NCI-H460 (cell line): ENCODE measurements at places on chromosomes 11 and 22. TPM values are rescaled to one million over a fixed set of nuclear protein-coding genes. Genes with fewer than 3 reads are reported as not detected.

The OSBP2 gene
- 1.5 and 2.3 TPM in 2 replicates for total RNA-seq

The TRPM5 gene
- not detected in 2 replicates for total RNA-seq

The DENND6B gene
- 0.81 and 1.5 TPM in 2 replicates for total RNA-seq

The PACSIN3 gene
- 19.2 and 21.8 TPM in 2 replicates for total RNA-seq

The OR51I1 gene
- total RNA-seq = not detected in 2 replicates

The FBLN1 gene
- total RNA-seq = 2.5 and 3.9 TPM in 2 replicates

The TMEM225 gene
- total RNA-seq = not detected in 2 replicates

The DBX1 gene
- total RNA-seq = not detected in 2 replicates

DNA sequence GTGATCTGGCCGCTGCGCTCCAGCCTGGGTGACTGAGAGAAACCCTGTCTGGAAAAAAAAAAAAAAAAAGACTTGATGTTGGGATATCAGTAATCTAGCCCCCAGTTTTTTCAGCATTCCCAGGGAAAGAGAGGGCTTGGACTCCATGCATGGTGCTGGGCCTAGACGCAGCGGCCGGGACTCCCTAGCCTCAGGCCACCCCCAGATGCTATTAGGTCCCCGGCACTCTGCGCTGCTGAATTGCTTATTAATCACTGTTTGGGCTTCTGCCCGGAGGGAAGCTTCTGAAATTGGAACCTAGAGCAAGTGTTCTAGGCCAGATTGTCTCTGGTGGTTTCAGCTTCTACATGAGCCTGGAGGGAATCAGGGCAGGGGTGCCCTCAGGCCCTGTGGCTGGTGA lies 39.0 kb downstream of the SLCO2B1 start:
- no peak for DNase-seq

GRCh38 chr11:6377902-6378639 lies 12.2 kb upstream of the SMPD1 start:
- no peak for DNase-seq

DNA sequence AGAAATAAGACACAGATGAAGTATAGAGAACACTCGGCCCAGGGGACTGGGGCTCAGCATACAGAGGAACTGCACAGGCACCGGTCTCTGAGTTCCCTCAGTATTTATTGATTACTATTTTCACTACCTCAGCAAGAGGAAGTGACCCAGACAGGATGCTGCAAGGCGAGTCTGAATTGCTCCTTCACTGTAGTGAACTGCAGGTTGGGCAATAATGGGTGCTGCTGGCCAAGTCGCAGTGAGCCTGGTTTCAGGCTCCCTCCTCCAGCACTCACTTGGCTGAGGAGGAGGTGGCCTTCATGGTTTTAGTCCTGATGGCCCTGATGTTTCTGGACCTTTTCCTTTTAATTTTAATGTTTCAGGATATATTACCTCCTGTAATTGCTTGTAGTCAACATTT lies 10.4 kb downstream of the OR52K2 start:
- no peak for DNase-seq

GRCh38 chr11:123183391-123184099 lies 11.5 kb downstream of the CLMP start:
- no peak for DNase-seq

GRCh38 chr11:31913985-31914384 lies 102.9 kb upstream of the PAX6 start:
- DNase-seq = no peak

- DNase-seq = no peak
Measured at GRCh38 chr11:61027141-61027840, 55.8 kb downstream of the CD6 start.

DNA sequence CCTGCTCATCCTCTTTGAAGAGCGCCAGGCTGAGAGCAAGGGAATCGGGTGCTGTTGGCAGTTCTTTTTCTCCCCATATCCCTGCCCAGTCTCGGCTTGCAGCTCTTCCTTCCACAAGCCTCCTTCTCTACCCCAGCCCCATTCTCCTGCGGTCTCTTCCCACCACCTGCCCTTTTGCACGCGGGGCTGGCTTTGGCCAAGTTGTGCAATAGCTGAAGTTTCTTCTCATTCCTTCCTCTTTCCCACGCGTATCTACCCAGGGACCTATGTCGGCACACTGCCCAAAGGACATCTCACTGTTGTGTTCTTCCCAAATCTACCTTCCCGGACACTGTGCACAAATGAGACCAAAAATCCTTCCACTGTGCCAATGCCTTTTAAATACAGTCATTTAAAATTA lies 22.3 kb upstream of the HTR3A start:
- no peak for DNase-seq

GRCh38 chr11:88536616-88537265 lies 199.2 kb upstream of the CTSC start:
- DNase-seq = no peak

DNA sequence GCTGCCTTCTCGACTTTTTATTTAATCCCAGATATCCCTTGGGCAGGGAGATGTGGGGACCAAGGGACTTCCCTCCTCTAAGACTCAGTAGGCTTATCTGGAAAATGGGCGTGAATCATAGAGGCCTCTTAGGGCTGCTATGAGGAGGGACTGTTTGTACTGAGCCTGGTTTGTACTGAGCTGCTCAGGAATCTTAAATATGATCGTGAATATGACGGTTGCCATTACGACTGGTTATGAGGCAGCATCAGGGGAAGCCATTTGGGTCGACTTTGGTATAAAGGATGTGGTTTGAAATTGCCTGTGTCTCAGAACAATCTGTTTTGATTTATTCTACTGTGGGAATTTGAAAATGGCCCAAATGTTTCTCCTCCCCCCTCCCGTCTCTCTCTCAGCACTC lies 20.6 kb downstream of the TSPAN18 start:
- no peak for DNase-seq

DNA sequence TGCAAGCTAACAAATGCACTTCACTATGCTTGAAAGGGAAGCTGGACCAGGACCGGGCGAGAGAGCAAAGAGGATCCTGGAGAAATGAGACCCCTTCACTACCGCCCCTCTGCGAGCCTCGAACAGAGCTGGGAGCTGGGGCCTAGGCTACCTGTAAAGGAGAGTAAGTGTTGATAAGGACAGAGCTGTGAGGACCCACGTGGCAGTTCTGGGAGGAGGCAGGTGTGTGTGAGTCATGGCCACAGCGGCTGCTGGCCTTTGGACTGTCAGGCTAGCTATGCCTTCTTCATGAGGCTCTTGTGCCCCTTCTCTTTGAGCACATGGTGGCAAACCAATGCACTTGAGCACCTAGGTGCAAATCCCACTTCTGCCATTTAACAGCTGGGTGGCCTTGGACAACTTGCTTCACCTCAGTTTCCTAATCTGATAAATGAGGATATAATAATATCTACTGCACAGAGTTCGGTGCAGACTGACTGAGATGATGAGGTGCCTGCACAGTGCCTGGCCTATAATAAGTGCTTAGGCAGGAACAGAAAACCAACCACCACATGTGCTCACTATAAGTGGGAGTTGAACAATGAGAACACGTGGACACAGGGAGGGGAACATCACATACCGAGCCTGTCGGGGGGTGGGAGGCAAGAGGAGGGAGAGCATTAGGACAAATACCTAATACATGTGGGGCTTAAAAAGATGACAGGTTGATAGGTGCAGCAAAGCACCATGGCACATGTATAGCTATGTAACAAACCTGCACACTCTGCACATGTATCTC lies 35.3 kb upstream of the KCNJ11 start:
- no peak for DNase-seq
